Fibroblast of upper back skin (primary cell): ENCODE measurements at places on chromosomes 12 and 14.

DNA sequence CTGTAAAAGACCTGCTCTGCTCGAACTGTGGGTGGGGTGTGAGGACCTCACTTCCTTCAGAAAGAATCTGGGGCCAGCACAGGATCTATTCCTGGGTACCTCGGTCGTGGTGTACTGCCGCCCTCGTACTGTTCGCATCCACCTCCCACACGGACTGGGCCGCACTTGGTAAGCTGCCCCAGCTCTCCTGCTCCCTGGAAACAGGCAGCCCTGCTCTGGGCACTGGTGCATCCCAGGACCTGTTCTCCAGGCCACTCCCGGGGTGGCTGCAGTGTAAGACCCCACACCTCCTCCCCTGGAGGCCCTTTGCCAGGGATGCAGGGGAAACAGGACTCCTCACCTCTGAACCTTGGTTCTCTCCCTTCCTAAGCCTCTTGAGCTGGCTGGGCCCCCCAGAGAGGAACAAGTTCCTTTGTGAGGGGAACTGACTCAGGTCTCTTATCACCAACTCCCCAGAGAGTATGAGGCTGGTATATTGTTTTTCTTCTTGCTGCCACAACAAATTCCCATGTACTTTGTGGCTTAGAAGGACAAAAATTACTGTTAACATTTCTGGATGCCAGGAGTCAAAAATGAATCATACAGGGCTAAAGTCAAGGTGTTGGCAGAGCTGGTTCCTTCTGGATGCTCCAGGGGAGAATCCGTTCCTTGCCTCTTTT lies 276.5 kb downstream of the NUAK1 start:
- DNase-seq: no peak

DNA sequence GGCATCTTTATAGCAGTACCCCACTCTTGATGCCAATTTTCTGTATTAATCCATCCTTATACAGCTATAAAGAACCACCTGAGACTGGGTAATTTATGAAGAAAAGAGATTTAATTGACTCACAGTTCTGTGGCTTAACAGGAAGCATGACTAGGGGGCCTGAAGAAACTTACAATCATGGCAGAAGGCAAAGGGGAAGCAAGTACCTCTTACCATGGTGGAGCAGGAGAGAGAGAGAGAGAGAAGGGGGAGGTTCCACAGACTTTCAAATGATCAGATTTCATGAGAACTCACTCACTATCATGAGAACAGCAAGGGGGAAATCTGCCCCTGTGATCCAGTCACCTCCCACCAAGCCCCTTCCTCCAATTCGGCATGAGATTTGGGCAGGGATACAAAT lies 84.4 kb downstream of the SLC24A4 start:
- no peak for DNase-seq

- DNase-seq: no peak
These were observed 13.9 kb downstream of the RTL1 start for GRCh38 chr14:100889641-100890040.

GRCh38 chr12:56206452-56207166 lies 15.1 kb downstream of the RNF41 start:
- DNase-seq: peak; percentile 53

GRCh38 chr12:71371122-71371521 lies 68.5 kb upstream of the LGR5 start:
- peak; percentile 64 for DNase-seq

- DNase-seq: peak; percentile 38
These were observed 13.8 kb downstream of the FBRSL1 start for GRCh38 chr12:132503618-132504204.
